ENCODE measurements at places on chromosomes 3 and 15. TPM values are rescaled to one million over a fixed set of nuclear protein-coding genes. Genes with fewer than 3 reads are reported as not detected.

SERPINI2 gene
- not detected for total RNA-seq

PARL gene
- total RNA-seq, result 62.4 TPM

FMN1 gene
- total RNA-seq, result 21.8 TPM

DNA sequence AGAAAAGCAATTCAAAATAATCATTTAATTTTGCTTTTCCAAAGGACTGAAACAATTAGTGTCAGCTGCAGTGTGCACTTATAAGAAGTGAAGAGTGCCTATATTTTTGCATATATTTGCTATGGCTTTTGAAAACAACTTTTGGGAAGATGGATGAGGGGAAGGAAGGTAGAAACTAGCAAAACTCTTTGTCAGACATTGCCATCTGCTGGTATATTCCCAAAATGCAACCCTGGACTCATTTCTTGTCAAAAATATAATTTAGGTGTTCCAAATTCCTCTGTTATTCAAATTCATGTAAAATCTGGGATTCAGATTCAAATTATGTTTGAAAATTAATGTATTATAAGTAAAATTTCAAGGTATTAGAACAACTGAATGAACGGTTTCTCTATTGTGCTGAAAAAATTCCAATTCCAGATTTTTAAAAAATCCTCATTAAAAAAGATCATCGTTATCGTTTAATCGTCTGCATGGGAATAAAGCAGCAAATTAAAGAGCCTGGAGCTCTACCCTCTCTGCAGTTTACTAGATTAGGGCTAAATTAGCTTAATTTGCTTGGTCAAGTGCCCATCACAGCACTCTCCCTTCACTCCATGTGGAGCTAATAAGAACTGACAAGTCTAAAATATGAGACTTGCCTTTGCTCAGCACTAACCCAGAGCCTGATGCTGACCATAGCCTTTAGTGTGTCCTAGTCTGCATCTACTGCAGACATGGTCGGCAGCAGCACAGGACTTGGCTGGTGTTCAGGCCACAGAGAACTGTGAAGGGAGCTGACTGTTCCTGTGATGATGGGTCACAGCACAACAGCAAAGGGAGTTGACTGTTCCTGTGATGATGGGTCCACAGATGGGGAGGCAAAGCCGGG is 67.9 kb upstream of the MITF start:
- H3K27ac ChIP-seq, result no peak overlapping the region
- H3K4me3 ChIP-seq, result no peak overlapping the region
- no peaks in the 10 kb centered on the region for H3K27me3 ChIP-seq
- no peaks in the 10 kb centered on the region for H3K36me3 ChIP-seq

DNA sequence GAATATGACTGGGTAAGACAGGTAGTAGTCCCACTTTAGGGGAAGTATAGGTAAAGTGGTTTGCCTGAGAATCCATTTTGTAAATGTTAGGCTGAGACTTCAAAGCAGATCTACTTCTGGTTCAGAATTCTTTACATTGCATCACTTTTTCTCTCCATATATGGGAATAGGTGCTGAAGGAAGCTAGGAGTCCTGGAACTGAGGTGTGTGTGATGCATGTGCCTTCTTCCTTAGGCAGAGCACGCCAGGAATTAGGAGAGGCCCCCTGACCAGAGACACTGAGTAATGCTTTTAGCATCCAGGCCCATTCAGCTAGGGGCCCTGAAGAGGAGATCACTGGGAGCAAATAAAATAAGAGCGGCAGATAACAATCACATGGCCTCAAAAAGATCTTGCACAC is 69.2 kb upstream of the DCP1A start:
- no peaks in the 10 kb centered on the region for H3K27me3 ChIP-seq
- H3K4me3 ChIP-seq, result no peak overlapping the region
- DNase-seq, result no peak
- no peaks in the 10 kb centered on the region for H3K36me3 ChIP-seq
- H3K4me1 ChIP-seq, result no peaks in the 10 kb centered on the region

- H3K27ac ChIP-seq, result no peak overlapping the region
- H3K36me3 ChIP-seq, result no peaks in the 10 kb centered on the region
- no peak for DNase-seq
- H3K4me1 ChIP-seq, result no peaks in the 10 kb centered on the region
- H3K4me3 ChIP-seq, result no peak overlapping the region
These were observed 102.2 kb downstream of the ERC2 start for GRCh38 chr3:56365905-56366640.

- H3K27ac ChIP-seq, result no peak overlapping the region
- H3K4me3 ChIP-seq, result no peak overlapping the region
- DNase-seq, result no peak
- H3K27me3 ChIP-seq, result no peaks in the 10 kb centered on the region
These were observed 35.1 kb downstream of the EAF1 start for GRCh38 chr3:15462451-15462850.

GRCh38 chr15:55279746-55280351 is 9.8 kb downstream of the RAB27A start:
- H3K36me3 ChIP-seq, result no peaks in the 10 kb centered on the region
- H3K4me1 ChIP-seq, result peaks cover 3% of the 10 kb centered on the region
- H3K27me3 ChIP-seq, result no peaks in the 10 kb centered on the region
- no peak for DNase-seq
